Activated CD4-positive, alpha-beta T cell treated with anti-CD3 and anti-CD28 coated beads for 1 hour (primary cell): ENCODE measurements at places on chromosomes 12 and 14.

DNA sequence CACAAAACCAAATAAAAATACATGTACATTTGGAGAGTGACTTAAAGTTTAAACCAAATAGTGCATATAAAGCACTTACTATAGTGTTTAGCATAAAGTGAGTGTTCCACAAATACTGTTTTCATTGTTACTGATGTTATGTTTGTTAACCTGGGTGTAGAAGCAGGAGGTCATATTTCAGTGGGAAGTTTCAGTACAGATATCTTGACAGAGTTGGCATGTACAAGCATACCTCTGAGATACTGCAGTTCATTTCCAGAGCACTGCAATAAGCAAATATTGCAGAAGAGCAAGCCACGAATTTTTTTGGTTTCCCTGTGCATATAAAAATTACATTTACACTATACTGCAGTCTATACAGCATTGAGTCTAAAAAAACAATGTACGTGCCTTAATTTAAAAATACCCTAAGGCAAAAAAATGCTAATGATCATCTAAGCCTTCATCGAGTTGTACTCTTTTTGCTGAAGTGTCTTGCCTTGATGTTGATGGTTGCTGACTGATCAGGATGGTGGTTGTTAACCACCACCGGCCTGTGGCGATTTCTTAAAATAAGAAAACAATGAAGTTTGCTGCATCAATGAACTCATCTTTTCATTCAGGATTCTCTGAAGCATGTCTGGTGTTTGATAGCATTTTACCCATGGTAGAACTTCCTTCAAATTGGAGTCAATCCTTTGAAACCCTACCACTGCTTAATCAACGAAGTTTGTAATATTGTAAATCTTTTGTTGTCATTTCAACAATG is 361.1 kb upstream of the RPL10L start:
- DNase-seq: no peak

GRCh38 chr12:12721176-12721751 is 4.1 kb downstream of the CDKN1B start:
- no peak for DNase-seq

GRCh38 chr12:46891306-46891705 is 65.5 kb upstream of the SLC38A4 start:
- DNase-seq: no peak

DNA sequence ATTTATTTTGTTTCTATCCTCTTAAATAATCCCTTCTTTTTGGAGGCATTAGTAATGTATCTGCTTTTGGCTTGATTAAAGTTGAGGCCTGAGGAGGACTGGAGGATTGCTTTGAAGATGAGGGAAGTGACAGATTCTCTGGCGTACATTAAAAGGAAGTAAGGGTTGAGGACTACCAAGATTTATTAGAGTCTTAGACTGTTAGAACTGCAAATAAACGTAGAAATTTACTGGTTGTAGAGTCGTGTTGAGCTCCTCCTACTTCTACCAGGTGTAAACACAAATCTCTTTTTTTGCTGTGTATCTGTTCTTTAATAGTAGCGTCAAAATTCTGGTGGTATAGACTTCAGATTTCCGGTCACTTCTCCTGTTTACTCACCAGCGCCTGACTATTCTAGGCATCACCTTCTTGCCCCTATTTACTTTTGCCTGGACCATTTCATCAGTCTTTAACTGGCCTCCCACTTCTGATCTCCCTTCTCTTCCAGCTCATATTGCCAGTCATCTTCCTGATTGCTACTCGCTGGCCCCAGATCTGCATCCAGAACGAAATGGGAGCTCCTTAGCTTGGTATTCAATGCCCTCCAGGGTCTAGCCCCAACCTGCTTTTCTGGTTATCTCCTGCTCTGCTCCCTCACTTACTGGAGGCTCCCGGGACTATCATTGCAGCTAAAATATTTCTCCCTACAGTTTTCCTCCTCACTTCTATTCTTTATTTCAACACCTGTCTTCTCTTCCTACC is 8.4 kb upstream of the EID3 start:
- no peak for DNase-seq

DNA sequence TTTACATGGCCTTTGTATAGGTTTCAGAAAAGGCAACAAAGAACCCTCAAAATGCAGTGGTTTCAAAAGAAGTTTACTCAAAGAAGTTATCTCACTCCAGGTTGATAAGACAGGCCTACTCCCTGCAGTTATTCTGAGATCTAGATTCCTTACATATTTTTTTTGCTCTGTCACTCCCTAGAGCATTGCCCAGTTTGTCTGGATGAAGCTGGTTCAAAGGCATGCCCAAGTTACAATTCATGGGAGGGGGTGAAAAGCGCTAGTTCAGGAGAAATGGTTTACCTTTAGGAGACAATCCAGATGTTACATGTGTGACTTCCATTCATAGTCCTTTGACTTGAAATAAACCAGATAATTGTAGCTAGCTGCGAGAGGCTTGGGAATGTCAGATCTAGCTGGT is 115.0 kb downstream of the TPH2 start:
- DNase-seq: no peak

GRCh38 chr12:68048648-68049297 is 59.5 kb downstream of the IFNG-AS1 start:
- no peak for DNase-seq

- DNase-seq: no peak
These were observed 110.3 kb downstream of the SLC25A47 start for GRCh38 chr14:100433428-100433814.

DNA sequence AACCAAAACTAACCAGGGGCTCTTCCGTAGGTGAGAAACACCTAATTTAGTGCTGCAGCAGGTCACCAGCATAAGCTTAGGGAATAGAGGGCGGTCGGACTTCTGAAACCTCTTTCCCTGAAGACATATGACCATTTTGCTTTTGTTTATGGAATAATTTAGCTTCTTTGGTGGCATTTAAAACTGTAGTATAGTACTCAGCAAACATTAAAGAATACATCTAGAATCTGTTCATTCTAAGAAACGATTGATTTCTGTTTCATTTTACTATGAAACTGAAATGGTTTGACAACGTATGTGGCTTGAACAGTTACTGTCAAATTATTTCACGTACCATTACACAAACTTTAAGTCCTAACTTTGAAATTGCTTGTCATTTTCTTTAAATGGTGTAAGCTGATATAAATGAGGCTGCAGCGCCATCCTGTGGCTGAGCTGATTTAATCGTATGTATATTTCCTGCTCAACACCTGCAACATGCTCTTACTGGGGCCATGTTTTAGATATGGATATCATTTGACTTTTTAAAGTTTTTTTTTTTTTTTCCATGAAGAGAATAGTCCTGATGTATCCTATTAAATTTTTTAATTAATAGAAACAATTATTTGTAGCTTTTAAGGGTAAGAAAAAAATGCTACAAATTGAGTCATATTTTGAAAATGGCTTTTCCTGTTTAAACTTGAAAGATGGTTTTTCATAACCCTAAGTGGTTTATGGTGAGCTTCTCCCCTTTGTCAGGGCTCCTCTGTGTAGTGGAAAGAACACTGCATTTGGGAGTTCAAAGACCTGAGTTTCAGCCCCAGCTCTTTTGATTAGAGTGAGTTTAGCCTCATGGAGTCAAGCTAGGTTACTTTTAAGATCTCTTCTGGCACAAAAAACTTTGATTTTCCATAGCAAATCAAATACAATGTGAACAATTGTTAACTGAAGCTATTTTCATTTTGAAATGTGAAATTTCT is 27.4 kb downstream of the CFAP54 start:
- DNase-seq: peak; percentile 75

- DNase-seq: peak; percentile 28
These were observed 90.3 kb downstream of the C12orf75 start for GRCh38 chr12:105420659-105421240.

GRCh38 chr14:65872536-65872935 is 460.0 kb downstream of the FUT8 start:
- DNase-seq: no peak

GRCh38 chr12:116443821-116444589 is 115.2 kb upstream of the MAP1LC3B2 start:
- DNase-seq: no peak

DNA sequence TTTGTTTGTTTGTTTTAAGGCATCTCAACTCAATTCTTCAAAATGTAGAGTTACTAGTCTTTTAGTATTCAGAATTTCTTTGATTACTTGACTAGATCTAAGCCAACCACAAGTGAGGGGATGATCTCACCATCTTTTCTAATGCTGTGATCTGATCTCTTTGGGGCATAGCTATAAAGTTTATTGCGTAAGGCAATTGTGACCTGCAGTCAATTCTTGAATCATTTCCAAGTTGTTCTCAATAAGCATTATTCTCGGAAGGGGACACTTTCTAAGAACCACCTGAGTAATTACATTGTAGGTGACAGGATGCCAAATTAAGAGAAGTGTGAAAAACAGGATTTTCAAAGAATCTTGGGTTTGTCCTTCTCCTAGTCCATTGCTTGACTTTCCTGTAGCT is 13.1 kb downstream of the DACT1 start:
- DNase-seq: no peak

DNA sequence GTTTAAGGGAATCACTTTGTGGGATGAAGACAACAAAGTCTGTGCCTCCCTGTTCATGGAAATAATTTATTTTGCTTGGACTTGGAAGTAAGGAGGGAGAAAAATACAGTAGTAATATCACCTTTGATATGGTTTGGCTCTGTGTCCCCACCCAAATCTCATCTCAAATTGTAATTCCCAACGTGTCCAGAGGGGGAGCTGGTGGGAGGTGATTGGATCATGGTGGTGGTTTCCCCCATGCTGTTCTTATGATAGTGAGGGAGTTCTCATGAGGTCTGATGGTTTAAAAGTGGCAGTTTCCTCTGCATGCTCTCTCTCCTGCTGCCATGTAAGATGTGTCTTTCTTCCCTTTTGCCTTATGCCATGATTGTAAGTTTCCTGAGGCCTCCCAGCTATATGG is 460.7 kb downstream of the NOVA1 start:
- no peak for DNase-seq

DNA sequence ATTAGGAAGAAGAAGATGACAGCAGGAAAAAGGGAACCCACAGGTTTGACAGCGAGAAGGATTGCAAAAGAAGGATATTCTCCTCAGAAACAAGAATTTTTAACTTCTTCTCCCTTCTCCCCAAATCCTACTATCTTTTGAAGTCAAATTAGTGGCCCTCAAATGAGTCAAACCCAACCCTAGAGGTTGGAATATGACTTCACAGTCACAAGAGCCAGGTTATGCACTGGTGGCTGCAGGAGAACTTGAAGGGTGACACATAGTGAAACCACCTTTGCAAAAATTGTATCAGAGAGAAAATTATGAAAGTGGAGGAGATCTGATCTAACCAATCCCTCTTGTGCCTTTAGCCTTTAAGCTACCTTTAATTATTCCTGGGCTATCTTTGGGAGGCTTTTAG is 386.2 kb upstream of the CCDC196 start:
- DNase-seq: no peak

- DNase-seq: no peak
These were observed 44.2 kb downstream of the SLC6A12 start for GRCh38 chr12:169528-170370.

GRCh38 chr12:57803319-57803893 is 15.1 kb downstream of the AVIL start:
- DNase-seq: no peak

DNA sequence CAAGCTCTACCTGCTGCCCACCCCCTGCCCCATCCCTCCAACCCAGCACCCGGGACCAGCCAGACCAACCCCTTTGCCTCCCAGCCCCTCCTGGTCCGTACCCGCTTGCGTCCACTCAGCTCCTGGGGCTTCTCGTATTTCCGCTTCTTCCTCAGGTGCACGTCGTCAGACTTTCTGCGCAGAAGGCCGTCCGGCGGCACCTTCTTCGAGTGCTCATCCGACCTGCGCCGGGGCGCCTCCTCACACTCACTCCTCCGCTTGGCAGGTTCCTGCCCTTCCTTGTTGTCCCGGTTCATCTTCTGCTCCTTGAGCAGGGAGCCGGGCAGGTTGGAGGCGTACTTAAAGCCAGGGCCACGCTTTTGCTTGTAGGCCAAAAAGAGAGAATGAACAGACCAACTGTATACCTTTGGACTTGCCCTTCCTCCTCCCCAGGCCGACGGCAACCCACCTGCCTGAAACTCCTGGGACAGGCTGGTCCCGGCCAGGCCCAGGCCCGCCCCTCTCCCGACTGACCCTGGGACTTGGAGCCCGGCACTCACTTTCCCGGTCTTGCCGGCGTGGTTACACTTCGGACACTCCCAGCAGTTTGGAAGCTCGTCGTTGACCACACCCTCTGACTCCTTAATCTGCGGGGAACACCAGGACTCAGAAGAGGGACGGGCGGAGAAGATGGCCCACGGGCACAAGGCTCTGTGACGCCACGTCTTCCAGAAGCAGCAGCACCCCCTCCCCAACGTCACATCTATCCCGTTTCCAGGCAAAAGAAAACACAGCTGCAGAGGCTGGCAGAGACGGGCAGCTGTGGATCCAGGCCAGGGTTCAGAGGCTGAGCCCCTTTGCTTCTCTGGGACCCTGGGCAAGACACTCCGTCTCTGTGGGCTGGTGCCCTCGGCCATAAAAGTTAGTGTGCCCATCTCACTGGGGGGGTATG is 44.3 kb downstream of the RNF34 start:
- DNase-seq: no peak

DNA sequence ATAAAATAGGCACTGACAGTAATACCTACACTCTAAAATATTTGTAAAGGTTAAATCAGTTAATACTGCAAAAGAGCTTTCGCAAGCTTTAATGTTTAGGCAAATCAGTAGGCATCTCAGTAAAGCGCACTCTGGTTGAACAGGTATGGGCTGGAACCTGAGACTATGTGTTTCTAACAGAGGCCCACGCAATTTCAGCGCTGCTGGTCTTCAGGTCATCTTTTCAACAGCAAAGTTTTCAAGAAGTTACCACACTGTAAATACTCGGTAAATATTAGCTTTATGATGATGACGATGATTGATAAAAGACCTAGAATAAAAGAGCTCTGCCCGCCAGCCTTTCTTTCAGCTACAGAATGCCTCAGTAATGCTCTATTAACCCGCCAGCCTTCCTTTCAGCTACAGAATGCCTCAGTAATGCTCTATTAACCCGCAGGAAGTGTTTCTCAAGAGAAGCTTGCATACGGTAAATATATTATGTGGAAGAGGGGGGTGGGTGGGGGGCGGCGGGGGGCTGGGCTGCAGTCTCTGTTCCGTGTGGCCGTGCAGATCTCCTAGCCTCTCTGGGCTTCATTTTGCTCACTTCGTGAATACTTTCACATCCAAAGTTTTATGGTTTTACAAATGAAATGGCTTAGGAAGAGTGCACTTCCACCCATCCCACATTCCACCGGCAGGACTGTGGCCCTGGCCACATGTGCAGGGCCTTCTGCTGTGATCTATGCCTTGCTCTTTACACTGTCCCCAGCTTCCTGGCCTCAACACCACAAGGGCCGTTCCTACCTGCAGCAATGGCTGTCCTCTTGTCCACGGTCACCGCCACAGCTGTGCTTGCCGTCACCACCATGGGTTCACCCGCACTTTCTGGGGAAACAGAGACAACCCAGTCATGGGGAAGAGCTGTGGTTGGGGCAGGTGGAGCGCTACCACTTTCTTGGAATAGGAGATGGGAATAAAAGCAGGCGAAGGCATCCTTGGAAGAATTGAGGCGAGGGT is 19.9 kb downstream of the LRTM2 start:
- no peak for DNase-seq

DNA sequence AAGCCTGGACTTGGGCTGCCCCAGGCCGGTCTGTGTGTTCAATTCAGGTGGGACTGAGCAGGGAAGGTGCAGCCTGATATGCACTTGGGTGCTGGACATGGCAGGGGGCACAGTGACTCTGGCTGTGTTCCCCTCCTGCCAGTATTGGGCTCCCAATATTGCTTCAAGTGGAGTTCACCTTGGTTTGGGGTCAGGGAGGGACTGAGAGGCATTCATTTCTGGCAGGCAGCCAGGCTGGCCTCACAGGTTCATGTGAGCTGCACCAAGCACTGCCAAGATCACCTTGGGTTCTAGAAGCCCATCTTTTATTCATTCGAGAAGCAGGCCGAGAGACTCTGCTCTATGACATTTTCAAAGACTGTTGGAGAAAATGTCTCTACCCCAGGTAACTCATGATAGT is 245.0 kb downstream of the CHST11 start:
- DNase-seq: no peak
